Uterus (tissue), 4 donors: ENCODE measurements at places on chromosomes 12 and 14. TPM values are rescaled to one million over a fixed set of nuclear protein-coding genes. Genes with fewer than 3 reads are reported as not detected.

DNA sequence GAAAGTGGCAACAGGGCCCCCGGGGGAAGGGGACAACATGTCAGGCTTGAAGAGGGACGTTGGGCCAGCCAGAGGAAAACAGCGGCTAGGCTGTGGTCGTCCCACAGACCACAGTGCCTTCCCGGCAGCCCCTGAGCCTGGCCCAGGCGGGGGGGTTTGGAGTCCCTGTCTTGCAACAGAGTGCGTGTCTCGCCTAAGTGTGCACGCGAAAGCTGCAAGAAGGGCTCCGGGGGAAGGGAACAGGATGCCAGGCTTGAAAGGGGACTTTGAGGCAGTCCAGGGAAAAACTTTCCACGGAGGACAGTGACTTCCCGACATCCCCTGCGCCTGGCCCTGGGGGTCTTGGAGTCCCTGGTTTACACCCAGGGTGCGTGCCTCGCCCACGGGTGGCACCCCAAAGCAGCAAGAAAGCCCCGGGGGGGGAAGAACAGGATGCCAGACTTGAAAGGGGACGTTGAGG, 157.5 kb upstream of the ALG10B start:
- DNase-seq, result no peak
- H3K36me3 ChIP-seq, result no peaks in the 10 kb centered on the region
- no peak overlapping the region for H3K27ac ChIP-seq
- no peak overlapping the region for H3K4me3 ChIP-seq

DNA sequence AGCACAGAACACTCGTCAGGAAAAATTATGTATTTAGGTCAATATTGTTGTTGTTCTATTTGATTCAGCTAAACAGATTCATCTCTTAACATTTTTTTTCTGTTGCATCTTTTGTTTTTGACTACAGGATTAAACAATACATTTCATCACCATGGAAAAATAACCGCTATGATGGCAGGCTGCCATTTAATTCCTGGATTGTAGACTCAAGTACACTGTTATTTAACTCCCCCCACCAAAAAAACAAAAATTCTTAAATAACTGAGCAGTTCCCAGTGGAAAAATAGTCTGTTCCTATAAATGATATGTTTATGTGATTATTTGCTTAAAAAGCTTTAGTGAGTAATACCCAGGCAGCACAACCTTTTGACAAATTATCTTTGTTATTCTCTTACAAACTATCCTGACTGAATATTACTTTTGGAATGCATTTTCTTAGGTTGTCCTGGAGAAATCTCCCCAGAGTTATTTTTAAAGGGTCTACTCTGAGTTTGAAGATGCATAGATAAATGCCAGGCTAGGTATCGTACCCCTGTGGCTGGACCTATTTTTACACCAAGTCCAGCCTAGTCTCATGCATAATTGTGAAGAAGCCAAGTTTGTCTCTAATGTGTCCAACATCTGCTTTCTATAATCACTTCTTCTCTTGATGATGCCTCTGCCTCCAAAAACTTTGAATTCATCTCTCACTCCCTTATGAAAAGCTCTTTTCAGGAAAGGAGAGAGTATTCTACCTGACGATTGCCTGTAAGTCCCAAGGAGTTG, 3.7 kb downstream of the KERA start:
- H3K36me3 ChIP-seq, result no peaks in the 10 kb centered on the region
- H3K27me3 ChIP-seq, result no peaks in the 10 kb centered on the region
- H3K4me3 ChIP-seq, result no peak overlapping the region
- DNase-seq, result peak; percentile 60

Gene RTL1
- total RNA-seq, result not detected

Gene ZNF26
- total RNA-seq, result 20.1 TPM

- H3K4me1 ChIP-seq, result no peaks in the 10 kb centered on the region
- no peak for DNase-seq
- no peak overlapping the region for H3K27ac ChIP-seq
- no peaks in the 10 kb centered on the region for H3K27me3 ChIP-seq
Observed at GRCh38 chr12:32893458-32893857, 3.1 kb downstream of the PKP2 start.

- no peaks in the 10 kb centered on the region for H3K4me1 ChIP-seq
- no peak overlapping the region for H3K4me3 ChIP-seq
Observed at GRCh38 chr12:96204381-96204780, 10.2 kb downstream of the ELK3 start.

Gene TMED10
- 242 TPM for total RNA-seq

DNA sequence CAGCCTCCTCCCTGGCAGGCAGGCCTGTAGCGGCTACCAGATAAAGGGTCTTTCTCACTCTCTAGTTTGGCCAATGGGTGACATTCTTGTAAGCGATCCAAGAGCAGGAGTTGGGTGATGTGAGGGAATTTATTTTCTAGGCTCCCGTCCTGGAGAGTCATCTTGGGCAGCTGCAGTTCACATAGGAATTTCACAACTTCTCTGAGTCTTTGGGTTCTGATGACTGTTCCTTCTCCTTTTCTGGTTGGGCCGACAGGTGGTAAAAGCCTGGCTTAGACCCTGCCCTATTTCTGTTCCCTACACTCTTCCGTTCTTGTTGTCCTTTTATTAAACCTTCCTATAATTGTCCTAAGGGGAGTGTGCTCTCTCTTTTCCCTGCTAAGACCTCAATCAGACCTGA, 42.6 kb upstream of the POC1B start:
- no peak for DNase-seq
- H3K36me3 ChIP-seq, result no peaks in the 10 kb centered on the region
- H3K4me3 ChIP-seq, result no peak overlapping the region
- H3K27ac ChIP-seq, result no peak overlapping the region
- H3K4me1 ChIP-seq, result no peaks in the 10 kb centered on the region

GRCh38 chr12:123983822-123984485, 10.9 kb downstream of the ZNF664 start:
- H3K27me3 ChIP-seq, result no peaks in the 10 kb centered on the region
- H3K27ac ChIP-seq, result no peak overlapping the region
- no peaks in the 10 kb centered on the region for H3K4me1 ChIP-seq
- H3K36me3 ChIP-seq, result no peaks in the 10 kb centered on the region
- DNase-seq, result peak; percentile 36

GRCh38 chr14:100098171-100098570, 32.9 kb downstream of the EVL start:
- no peak overlapping the region for H3K27ac ChIP-seq
- no peak for DNase-seq
- no peaks in the 10 kb centered on the region for H3K36me3 ChIP-seq
- no peaks in the 10 kb centered on the region for H3K27me3 ChIP-seq

- H3K4me1 ChIP-seq, result no peaks in the 10 kb centered on the region
- H3K27me3 ChIP-seq, result no peaks in the 10 kb centered on the region
- H3K36me3 ChIP-seq, result no peaks in the 10 kb centered on the region
- no peak overlapping the region for H3K27ac ChIP-seq
- no peak for DNase-seq
- H3K4me3 ChIP-seq, result no peak overlapping the region
Observed at GRCh38 chr12:39116861-39117260, 211.5 kb upstream of the CPNE8 start.

Gene ZDHHC22
- not detected for total RNA-seq

DNA sequence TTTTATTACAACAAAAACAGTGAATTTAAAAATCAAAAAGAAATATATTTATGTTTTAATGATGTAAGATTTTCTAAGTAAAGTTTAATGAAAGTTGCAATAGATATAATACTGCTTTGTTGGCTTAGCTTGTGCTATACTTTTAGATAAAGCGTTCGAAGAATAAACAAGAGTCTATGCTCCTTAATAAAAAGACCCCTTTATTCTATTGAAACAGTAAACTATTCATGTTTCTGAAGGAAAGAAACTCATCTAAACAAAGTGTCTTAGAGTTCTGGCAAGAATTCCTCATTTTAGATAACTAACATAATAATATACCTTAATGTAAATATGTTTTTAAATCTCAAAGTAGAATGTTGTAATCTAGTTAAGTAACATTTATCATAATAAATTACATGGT, 179.0 kb downstream of the RASSF9 start:
- no peaks in the 10 kb centered on the region for H3K4me1 ChIP-seq
- no peak overlapping the region for H3K4me3 ChIP-seq
- H3K27ac ChIP-seq, result no peak overlapping the region

Gene ANKRD33
- total RNA-seq, result 0.14 TPM

Gene OLR1
- total RNA-seq, result not detected

GRCh38 chr14:66078006-66078405, 408.2 kb upstream of the CCDC196 start:
- no peaks in the 10 kb centered on the region for H3K4me1 ChIP-seq
- no peak overlapping the region for H3K27ac ChIP-seq
- H3K36me3 ChIP-seq, result no peaks in the 10 kb centered on the region
- H3K27me3 ChIP-seq, result no peaks in the 10 kb centered on the region
- no peak for DNase-seq
- no peak overlapping the region for H3K4me3 ChIP-seq

GRCh38 chr12:110637869-110638441, 24.0 kb downstream of the TCTN1 start:
- no peak for DNase-seq
- no peaks in the 10 kb centered on the region for H3K4me1 ChIP-seq
- no peak overlapping the region for H3K27ac ChIP-seq
- H3K36me3 ChIP-seq, result no peaks in the 10 kb centered on the region
- H3K4me3 ChIP-seq, result no peak overlapping the region

- no peak for DNase-seq
- no peak overlapping the region for H3K4me3 ChIP-seq
- H3K36me3 ChIP-seq, result no peaks in the 10 kb centered on the region
- H3K27me3 ChIP-seq, result no peaks in the 10 kb centered on the region
- H3K27ac ChIP-seq, result no peak overlapping the region
- H3K4me1 ChIP-seq, result no peaks in the 10 kb centered on the region
Observed at GRCh38 chr14:74014299-74014698, 4.8 kb downstream of the ENTPD5 start.

Gene CACNA2D4
- 4.1 TPM for total RNA-seq

Gene OR4K14
- not detected for total RNA-seq

Gene NPFF
- total RNA-seq, result not detected

GRCh38 chr12:124928095-124928911, 13.9 kb upstream of the UBC start:
- H3K4me1 ChIP-seq, result no peaks in the 10 kb centered on the region
- peak overlapping the region; percentile 70 for H3K4me3 ChIP-seq
- H3K27ac ChIP-seq, result peak overlapping the region; percentile 97
- H3K36me3 ChIP-seq, result no peaks in the 10 kb centered on the region
- peak; percentile 84 for DNase-seq

Gene C12orf56
- total RNA-seq, result not detected

- no peaks in the 10 kb centered on the region for H3K36me3 ChIP-seq
- no peak for DNase-seq
- no peaks in the 10 kb centered on the region for H3K4me1 ChIP-seq
- H3K27ac ChIP-seq, result no peak overlapping the region
- no peaks in the 10 kb centered on the region for H3K27me3 ChIP-seq
- no peak overlapping the region for H3K4me3 ChIP-seq
Observed at GRCh38 chr14:22539831-22540230, 49.2 kb downstream of the DAD1 start.

DNA sequence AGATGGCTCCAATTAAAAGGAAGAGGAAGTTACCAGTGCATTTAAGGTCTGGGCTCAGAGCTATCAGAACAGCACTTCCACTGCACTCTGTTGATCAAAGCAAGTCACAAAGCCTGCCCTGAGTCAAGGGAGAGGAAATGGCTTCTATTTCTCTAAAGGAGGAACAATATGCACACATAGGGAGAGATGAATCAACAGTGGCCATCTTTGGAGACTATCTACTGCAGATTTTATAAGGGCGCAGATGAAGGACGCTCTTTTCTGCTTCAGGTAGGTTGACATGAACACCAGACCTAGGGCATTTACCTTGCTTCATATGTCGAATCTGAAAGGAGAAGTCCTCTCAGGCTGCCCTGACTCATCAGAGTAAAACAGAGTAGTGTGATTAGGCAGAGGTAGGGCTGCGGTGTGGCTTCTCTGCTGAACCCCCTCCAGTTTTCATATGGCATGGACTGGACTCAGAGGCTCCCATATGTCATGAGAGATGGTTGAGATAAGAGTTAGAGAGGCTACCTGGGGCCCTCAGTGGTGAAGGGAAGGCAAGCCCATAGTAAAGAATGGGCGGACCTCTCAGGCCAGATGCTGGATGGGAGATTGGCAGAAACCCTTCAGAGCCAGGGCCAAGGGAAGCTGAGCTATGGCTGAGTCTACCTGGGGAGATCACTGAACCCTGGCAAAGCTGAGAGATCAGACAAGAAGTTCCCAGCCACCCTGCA, 84.4 kb downstream of the ARF6 start:
- no peak for DNase-seq
- H3K4me1 ChIP-seq, result peaks cover 4% of the 10 kb centered on the region
- no peak overlapping the region for H3K27ac ChIP-seq
- H3K27me3 ChIP-seq, result no peaks in the 10 kb centered on the region

Gene GZMB
- total RNA-seq, result 2.8 TPM

GRCh38 chr12:90945070-90945649, 9.8 kb downstream of the CCER1 start:
- no peak overlapping the region for H3K4me3 ChIP-seq
- no peak for DNase-seq
- H3K27ac ChIP-seq, result no peak overlapping the region
- H3K36me3 ChIP-seq, result no peaks in the 10 kb centered on the region

- no peak for DNase-seq
- no peaks in the 10 kb centered on the region for H3K36me3 ChIP-seq
Observed at GRCh38 chr12:19496219-19496878, 57.1 kb downstream of the AEBP2 start.

Gene ACVRL1
- 146 TPM for total RNA-seq

- H3K4me1 ChIP-seq, result no peaks in the 10 kb centered on the region
- H3K36me3 ChIP-seq, result no peaks in the 10 kb centered on the region
- H3K27me3 ChIP-seq, result no peaks in the 10 kb centered on the region
- H3K4me3 ChIP-seq, result no peak overlapping the region
- no peak overlapping the region for H3K27ac ChIP-seq
- DNase-seq, result no peak
Observed at GRCh38 chr14:89443042-89443629, 26.1 kb upstream of the FOXN3 start.

GRCh38 chr14:62081012-62081612, 318.9 kb downstream of the SNAPC1 start:
- H3K4me3 ChIP-seq, result no peak overlapping the region
- no peak for DNase-seq
- H3K36me3 ChIP-seq, result no peaks in the 10 kb centered on the region
- H3K27me3 ChIP-seq, result no peaks in the 10 kb centered on the region
- no peak overlapping the region for H3K27ac ChIP-seq

GRCh38 chr14:76922584-76922983, 96.4 kb downstream of the LRRC74A start:
- DNase-seq, result no peak
- no peak overlapping the region for H3K4me3 ChIP-seq
- no peaks in the 10 kb centered on the region for H3K27me3 ChIP-seq
- H3K4me1 ChIP-seq, result peaks cover 29% of the 10 kb centered on the region
- H3K27ac ChIP-seq, result peak overlapping the region; percentile 58

DNA sequence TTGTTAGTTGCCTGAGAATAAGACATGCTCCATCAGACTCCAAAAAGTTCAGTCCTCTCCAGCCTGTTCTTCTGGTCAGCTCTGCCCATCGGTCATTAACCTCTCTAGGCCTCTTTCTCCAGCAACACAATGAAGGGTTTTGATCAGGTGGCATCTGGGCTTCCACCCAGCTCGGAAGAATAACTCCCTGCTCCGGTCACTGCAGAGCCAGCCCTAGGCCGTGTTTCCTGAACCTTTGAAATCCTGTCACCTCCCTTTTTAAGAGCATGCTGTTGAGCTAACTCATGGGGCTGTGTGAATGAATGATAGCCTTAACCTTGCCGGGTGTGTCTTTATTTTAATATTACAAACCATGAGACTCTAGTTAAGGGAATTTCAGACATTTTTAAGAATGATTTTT, 117.1 kb downstream of the GXYLT1 start:
- H3K4me3 ChIP-seq, result no peak overlapping the region
- DNase-seq, result no peak
- H3K27ac ChIP-seq, result no peak overlapping the region
- H3K4me1 ChIP-seq, result no peaks in the 10 kb centered on the region
